Aorta (tissue), 5 donors: ENCODE measurements at places on chromosomes 4 and X.

DNA sequence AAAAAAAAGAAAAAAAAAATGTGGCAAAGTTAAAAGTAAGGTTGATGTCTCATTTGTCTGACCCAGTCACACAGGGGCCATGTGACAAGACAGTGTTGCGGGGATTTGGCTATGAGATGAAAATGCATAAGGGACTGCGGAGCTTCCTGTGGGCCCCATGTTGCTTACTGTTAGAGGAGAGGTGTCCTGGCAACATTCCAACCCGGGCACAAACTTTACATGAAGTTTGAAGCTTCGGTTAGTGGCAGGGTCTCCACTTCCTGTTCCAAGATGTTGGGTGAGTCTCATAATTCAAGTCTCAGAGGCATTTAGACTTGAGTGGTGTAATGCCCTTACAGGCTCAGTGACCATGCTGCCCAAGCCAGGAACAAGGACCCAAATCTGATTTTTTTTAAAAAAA lies 111.3 kb downstream of the MAML3 start:
- DNase-seq: no peak

- DNase-seq: no peak
These were observed 63.6 kb downstream of the UPRT start for GRCh38 chrX:75337525-75337924.

DNA sequence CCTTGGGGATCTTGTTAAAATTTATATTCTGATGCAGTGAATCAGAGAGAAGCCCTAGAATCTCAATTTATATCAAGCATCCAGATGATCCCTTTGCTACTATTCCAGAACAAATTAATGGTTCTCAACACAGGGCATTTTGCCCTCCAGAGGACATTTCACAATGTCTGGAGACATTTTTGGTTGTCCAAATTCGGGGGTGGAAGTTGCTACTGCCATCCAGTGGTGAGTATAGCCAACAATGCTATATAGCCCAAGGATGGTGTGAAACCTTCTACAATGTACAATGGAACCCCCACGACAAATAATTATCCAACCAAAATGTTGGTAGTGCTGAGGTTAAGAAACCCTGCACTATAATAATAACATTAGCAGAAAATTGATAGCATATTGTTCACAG lies 2440.0 kb downstream of the PCDH7 start:
- DNase-seq: no peak

- no peak for DNase-seq
These were observed 224.2 kb downstream of the DMD start for GRCh38 chrX:32987142-32987541.

- DNase-seq: peak; percentile 86
These were observed 1.2 kb downstream of the GUCY1A1 start for GRCh38 chr4:155667568-155668511.

DNA sequence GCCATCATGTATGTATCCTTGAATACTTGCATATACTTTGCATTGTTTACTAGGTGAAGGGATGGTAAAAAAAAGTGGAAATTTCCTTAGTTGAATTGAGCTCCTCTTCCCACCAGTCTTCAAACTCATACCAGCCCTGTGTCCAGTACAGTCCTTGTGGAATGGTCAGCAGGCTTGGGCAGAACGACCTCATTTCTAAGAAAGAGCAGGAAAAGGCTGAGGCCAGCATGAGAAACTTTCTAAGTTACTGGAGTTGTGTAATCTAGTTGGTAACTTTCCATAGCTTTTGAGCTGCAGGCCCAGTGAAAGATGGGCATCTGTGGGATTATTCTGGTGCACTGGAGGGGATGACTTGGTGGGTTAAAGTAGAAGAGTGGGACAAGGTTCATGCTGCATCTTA lies 87.6 kb downstream of the DCUN1D4 start:
- no peak for DNase-seq

GRCh38 chr4:54687887-54688841 lies 30.4 kb downstream of the KIT start:
- no peak for DNase-seq

- DNase-seq: no peak
These were observed 133.2 kb downstream of the ZAR1 start for GRCh38 chr4:48623182-48623780.

DNA sequence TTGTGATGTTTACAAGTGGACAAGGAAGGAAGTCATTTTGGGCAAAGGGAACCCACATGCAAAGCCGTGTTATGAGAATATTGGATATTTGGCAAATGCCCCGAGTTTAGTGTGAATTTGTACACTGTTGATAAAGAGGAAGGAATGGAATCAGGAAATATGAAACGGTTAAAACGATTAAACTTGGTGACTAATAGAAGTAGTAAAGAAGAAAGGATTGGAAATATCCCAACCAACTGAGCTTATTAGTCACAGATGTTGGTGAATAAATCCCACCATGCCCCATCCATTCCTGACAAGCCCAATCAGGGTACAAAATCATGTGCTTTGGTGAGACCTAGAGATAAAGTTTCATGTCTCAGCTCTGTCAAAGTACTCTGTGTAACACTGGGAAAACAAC lies 22.0 kb downstream of the ARHGAP24 start:
- no peak for DNase-seq

DNA sequence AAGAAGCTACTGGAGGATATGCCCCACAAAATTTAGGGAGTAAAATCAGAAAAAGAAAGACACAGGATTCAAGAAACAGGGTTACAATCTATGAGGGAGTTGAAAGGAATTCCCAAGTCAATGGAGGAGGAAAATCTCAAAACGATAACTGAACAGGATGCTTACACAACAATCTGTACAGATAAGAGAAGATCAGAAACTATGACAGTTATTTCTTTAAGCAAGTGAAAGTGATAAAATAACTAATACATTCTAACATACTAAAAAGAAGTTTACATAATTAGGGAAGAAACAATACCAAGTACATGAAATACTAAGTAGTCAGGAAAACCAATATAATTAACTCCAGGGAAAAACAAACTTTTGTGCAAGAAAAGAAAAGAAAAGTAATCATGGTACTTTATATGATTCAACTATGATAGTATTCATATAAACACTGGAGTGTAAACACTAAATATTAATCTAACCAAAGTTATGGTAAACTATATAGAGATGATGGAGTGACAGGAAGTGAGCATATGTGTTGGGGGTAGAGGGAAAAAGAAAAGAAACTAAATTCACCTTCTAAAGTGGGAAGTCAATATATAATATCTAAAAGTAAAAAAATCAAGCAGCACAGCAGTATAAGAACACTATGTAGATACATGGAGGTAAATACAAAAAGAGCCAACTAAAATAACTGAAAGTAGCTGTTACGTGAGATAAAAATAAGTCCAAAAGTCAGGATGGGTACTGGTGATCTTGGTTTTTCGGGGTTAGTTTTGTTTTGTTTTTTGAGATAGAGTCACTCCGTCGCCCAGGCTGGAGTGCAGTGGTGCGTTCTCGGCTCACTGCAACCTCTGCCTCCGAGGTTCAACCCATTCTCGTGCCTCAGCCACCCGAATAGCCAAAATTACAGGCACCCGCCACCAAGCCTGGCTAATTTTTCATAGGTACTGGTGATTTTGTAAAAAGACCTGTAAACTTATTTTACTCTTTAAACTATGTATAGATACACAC lies 99.3 kb downstream of the TEX11 start:
- no peak for DNase-seq

- DNase-seq: no peak
These were observed 159.2 kb downstream of the TECRL start for GRCh38 chr4:64250061-64250460.

DNA sequence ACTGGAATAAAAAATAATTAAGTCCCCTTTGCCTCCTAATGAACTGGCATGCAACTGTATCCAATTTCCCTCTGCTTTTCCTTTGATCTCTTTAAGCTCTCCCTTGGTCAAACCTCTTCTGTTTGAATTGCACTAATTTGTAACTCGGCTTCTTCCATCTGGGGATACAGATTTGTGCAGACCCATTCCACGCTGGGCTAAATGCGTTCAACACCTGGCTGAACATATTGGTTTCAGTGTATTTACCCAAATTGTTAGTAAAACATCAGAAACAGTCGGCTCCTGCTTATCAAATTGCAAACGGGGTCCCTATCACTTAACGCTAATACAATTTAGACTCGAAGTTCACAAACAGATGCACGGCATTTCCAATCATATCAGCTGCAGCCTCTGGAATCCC lies 124.9 kb upstream of the TAPT1 start:
- no peak for DNase-seq

GRCh38 chr4:2792396-2792710 lies 532 bp upstream of the SH3BP2 start:
- no peak for DNase-seq

- no peak for DNase-seq
These were observed 320.1 kb upstream of the NDST4 start for GRCh38 chr4:115433491-115433890.

DNA sequence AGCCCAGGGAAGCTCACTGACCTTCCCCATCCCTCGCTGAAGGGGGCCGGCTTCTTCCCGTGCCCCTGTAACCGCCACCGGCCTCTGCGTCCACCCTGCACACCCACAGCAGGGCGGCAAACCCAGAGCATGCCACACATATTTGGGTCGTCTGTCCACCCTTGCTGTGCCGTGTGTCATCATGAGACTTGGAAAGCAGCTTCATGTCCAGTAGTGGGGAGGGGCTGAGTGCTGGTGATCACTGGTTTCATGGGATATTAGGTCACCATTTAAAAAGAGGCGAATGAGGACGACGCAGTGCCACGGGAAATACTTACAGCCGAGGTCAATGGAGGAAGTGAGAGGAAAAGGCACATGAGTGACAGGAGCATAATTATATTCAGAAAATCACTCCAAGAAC lies 74.8 kb downstream of the HTRA3 start:
- no peak for DNase-seq
